ENCODE measurements at places on chromosomes 5 and 9. TPM values are rescaled to one million over a fixed set of nuclear protein-coding genes. Genes with fewer than 3 reads are reported as not detected.

The SHISAL2B gene
- not detected for total RNA-seq

DNA sequence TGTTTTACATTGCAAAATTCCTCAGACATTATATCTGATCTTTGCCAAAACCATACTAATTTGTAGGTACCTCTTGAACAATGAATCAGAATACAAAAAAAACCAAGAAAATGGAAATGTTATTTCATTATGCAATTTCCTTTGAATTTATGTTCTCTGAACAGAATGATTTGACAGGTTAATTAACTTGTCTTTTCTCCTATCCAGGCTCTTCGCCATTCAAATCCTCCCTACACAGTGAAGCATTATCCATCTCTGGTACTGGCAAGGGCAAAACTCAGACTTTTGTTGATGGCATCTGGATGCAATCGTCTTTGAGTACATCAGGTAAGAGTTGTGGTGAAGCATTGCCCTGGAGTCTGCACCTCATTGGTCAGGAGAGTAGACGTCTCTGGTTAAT lies 655.7 kb upstream of the ITGA1 start:
- H3K27ac ChIP-seq = no peak overlapping the region
- no peak overlapping the region for H3K4me3 ChIP-seq
- no peaks in the 10 kb centered on the region for H3K36me3 ChIP-seq
- no peaks in the 10 kb centered on the region for H3K4me1 ChIP-seq

DNA sequence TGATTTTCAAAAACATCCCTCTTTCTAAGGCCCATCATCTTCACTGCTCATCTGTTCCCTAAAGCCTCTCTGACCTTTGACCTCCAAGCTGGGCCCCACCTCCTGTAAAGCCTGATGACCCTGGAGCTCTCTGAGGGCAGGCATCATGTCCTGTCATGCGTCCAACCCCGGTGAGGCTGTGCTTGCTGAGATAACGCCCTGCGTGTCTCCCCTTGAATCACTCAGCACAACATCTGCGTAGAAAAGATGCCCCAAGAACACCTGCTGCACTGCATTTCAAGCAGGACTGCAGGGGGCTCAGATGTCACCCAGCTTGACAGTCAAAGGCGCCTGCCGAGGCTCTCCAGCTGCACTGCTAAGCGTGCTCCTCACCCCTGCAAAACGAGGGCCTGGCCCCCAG lies 78.0 kb downstream of the OTULIN start:
- H3K4me3 ChIP-seq = no peak overlapping the region
- H3K27ac ChIP-seq = no peak overlapping the region
- no peak for DNase-seq
- H3K4me1 ChIP-seq = peaks cover 16% of the 10 kb centered on the region

The KIF4B gene
- 0.05 TPM for total RNA-seq

The TMOD1 gene
- total RNA-seq = 1.4 TPM

- no peak overlapping the region for H3K4me3 ChIP-seq
- DNase-seq = no peak
- H3K36me3 ChIP-seq = no peaks in the 10 kb centered on the region
Observed at GRCh38 chr9:12060811-12061210, 632.4 kb upstream of the TYRP1 start.

- H3K4me3 ChIP-seq = no peak overlapping the region
- H3K27ac ChIP-seq = no peak overlapping the region
- DNase-seq = no peak
Observed at GRCh38 chr9:89690334-89690912, 85.6 kb downstream of the GADD45G start.
